ENCODE measurements at places on chromosomes 1 and 21.

- no peak for DNase-seq
These were observed 10.1 kb downstream of the TCP10L start for GRCh38 chr21:32574946-32575925.

DNA sequence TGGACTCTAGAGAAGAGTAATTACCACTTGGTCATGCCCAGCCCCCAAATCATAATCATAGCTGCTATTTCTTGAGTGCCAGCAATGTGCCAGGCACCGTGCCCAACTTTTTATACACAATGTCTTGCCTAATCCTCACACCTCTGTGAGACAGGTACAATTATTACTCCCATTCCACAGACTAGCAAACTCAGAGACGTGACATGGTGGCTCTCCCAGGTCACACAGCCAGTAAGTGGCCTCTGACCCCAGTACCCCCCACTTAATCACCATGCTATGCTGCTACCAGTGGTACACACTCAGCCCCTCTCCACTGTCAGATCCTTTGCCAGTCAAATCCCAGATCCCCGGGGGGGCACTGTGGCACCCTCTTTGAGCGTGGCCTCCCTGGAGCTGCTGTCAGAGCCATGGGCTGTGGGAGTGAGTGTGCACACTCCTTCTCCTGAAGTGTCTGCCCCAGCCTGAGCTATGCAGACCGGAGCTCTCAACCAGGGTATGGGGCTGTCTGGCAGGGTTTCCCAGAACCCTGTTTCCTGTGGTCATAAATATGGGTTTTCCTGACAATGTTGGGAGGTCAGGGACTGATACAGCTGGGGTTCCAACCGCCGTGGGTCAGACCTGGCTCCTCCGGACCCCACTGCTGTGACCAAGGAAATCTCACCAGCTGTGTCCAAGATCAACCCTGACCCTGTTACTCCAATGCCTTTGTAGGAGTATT is 51.8 kb downstream of the LACTBL1 start:
- no peak for DNase-seq

DNA sequence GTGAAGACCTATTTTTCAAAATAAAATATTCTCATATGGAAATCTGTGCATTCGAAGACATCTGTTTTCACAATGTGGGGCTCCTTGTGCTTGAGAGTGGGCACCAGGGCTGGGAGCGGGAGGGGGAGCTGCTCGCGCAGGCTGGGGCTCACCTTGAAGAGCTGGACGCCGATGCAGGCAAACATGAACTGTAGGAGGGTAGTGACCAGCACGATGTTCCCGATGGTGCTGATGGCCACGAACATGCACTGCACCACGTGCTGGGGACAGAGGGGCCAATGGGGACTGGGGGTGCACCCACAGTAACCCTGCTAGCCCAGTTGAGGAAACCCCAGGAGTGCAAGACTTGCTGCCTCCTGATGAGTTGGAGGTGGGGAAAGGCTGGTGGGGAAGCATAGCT is 42.2 kb upstream of the KIF21B start:
- DNase-seq: no peak

- no peak for DNase-seq
These were observed 166.7 kb upstream of the DUSP10 start for GRCh38 chr1:221908573-221908972.

DNA sequence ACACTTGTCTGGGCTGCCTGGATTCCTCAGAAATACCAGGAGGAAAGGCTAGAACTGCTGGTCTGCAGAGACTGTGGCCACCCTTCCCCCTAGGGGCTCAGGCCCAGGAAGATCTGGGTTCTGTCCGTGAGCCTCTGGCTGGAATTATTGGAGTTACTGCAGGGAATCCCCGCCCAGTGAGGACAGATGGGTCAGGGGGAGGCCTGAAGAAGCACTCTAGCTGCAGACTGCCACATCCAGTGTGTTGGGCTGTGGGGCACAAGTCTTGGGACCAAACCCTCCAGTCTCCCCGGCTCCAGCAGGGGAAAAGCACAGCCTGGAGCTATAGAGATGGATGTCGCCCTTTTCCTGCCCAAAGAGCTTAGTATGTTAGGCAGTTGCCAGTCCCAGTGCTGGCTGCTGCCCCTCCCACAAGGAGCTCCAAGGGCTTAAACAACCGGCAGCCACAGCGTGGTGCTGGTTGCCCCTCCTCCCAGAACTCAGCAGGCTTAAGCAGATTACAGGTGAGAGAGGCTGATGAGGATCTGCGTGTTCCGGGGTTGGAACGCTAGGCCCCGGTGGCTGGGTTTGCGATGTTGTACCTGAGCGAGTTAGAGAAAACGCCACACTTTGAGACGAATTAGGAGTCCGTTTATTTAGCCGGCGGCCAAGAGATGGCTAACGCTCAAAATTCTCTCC is 255.5 kb upstream of the LRRC7 start:
- DNase-seq: no peak

DNA sequence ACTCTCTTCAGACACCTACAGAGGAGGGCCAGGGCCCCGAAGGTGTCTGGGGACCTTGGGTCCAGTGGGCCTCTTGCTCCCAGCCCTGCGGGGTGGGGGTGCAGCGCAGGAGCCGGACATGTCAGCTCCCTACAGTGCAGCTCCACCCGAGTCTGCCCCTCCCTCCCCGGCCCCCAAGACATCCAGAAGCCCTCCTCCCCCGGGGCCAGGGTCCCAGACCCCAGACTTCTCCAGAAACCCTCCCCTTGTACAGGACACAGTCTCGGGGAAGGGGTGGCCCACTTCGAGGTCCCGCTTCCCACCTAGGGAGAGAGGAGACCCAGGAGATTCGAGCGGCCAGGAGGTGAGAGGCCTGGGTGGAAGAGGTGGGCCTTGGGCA is 3.7 kb downstream of the ADAMTSL4 start:
- no peak for DNase-seq

DNA sequence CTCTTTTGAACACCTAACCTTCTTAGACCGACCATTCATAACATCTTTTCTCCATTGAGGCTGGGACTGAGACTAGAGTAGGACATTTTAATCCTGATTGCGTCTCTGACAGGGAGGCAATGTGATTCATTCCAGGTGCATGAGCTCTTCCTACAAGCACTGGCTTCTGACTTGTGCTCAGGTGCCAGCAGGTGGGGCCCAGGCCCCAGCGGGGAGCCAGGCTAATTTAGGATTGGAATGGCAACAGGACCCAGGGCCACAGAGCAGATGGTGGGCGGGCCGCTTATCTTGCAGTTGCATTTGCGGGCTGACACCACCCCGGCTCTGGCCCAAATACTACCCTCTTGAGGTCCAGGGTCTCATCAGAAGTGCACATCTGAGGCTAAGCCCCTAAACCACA is 4.1 kb downstream of the GPA33 start:
- DNase-seq: no peak

DNA sequence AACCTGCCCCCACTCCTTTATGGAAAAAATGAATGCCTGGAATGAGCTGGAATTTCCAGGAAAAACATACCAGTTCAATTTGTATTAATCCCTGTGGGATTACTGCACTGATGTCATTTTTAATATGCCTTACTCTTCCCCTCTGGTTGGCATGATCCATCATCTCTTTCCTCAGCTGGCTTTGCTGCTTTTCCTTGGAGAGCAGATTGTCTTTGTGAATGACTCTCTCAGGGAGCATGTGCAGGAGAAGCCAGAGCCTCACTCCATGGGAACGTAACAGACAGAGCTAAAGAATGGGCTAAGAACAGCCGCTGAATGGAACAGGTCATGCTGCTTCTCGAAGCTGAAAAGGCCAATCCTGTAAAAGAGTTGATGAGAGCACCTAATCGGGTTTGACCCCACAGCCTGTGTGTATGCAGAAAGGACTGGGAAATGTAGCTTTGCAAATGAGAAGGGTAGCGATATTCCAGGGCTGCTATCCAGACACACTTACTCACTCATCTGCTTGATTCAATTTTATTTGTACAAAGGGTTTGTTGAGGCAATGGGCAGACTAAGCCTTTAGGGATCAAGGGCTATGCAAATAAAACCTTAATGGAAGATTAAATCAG is 20.7 kb downstream of the PHC2 start:
- DNase-seq: no peak

- DNase-seq: no peak
These were observed 153.9 kb upstream of the GORAB start for GRCh38 chr1:170377896-170378634.

DNA sequence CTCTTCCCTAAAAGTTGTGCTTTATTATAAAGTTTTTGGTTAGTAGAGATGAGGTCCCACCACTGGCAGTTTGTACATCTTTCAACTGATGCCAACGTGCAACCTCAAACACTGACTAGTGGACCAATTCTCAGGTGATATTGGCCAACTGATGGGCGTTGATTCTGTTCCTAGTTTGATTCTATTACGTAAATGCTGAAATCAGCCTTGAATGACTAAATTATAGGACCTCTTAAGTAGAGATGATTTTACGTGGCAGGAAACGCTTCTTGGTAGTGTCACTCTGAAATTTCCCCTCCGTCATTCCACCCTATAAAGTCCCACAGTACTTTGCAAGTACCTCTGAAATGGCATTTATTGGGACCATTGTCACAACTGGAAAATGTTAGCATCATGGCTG is 8.8 kb upstream of the FNDC7 start:
- peak; percentile 54 for DNase-seq

DNA sequence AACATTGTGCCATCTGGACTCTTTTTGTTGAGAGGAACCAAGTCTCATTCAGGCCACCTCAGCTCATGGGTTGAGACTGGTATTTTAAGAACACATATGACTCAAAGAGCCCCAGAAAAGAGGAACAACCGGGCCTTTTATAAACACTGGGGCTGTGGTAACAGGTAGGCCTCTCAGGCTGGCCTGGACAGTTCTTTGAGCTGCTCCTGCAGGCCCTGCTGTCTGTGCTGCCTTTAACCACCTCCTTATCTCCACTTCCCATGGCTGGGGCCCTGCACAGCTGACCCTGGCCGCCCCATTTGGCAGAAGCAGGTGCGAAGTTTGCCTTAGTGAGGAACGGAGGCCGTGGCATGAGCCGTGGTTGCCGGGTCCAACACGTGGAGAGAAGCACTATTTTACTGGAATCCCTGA is 163.3 kb downstream of the RHOU start:
- DNase-seq: no peak

- no peak for DNase-seq
These were observed 16.5 kb downstream of the CAMK2N1 start for GRCh38 chr1:20469406-20470076.

DNA sequence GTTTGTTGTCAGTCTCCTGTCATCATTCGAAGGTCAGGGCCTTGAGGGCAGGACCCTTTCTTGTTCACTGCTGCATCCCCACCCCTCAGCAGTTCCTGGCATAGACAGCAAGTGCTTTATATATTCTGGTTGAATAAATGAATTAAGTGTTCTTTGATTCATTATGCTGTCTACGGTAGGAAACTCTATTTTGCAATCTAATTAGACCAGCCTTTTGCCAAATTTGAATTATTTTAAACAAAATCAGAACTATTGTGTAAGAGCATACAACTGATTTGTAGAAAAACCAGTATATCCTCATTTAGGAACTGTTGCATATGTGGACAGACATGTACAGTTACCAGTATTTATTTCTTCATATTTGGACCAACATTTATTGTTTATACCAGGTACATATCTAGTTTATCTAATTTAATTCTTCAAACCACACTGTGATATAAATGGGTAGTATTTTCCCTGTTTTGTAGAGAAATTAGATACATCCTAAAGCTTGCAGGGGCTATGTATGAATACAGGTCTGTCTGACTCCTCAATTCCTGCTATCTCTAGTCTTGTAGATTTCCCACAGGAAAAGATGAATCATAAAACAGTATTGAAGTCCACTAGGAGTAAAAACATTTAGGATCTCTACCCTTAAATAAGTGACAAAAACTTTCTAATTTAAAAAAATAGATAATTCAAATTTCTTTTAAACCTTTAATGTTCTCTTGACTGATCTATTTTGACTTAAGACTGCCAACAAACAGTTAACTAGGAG is 10.4 kb downstream of the MGST3 start:
- no peak for DNase-seq

DNA sequence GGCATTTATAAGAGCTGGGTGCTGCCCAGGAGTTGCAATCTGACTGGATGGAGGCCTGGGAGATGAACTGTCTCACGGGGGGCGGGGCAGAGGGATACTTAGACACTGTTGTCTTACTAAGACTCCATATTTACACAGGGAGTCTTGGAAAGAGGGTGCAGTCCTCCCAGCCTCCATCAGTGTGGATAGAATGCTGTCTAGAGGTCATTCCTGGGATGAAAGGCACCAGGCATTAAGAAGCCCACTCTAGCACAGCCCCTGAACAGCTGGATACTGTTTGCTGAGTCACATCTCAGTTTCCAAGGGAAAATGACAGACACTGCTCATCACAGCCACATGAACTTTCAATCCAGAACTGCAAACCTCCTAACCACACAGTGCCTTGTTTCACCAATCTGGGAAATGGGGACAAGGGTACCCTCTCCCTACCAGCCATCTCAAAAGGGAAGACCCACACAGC is 43.3 kb downstream of the SSBP3 start:
- DNase-seq: no peak
